HepG2 (cell line): ENCODE measurements at places on chromosomes 4 and X.

DNA sequence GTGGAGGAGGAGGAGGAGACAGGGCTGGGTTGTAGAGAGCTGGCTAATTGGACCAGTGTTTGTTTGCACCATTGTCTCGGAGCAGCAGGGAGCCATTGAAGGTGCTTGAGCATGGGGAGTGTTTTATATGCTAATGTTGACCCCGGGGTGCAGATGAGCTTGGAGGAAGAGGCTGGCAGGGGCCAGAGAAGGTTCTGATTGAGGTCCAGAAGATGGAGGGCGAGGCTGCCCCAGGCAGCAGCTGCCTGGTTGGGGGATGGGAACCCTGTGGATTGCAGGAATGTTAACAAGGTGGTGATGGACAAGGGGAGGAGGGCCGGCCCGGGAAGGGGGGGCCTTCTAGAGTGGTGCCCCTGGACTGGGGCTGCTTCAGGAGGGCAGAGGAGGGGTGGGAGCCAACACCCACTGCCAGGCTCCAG lies 18.0 kb downstream of the DOK7 start:
- DNase-seq = no peak

- DNase-seq = no peak
Measured at GRCh38 chr4:118746251-118746919, 61.2 kb downstream of the METTL14 start.

- no peak for DNase-seq
Measured at GRCh38 chr4:24533364-24533763, 51.0 kb downstream of the DHX15 start.

DNA sequence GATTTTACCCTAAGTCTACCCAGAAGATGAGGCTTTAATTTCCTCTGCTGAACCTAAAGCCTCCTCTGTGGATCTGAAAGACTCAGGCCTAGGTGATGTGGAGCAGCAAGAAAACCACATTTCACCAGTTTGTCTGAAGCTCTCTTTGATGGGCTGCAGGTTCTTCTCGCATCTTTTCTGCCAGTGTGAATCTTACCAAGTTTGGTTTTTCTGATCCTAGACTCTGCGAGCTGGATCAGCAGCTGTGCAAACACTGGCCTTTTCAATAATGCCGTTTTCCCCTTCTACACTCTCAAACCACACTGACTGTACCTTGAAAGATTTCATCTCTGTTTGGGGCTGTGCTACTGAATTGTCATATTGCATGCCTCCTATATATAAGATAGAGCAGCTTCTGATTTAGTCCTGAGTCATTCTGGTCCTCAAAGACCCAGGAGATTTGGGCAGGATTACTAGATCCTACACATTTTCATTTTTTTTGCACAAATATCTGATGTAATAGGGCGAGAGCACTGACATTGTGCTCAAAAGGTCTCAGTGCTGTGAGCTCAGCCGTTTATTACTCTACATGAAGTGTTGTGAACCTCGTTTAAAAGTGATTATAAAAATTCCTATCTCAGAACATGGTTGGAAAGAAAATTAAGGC lies 133.6 kb upstream of the FAM9C start:
- no peak for DNase-seq

- DNase-seq = no peak
Measured at GRCh38 chrX:139640259-139640658, 67.7 kb downstream of the MCF2 start.

GRCh38 chrX:2391869-2392606 lies 108.7 kb downstream of the DHRSX start:
- DNase-seq = peak; percentile 92

- no peak for DNase-seq
Measured at GRCh38 chr4:19346636-19347035, 905.1 kb upstream of the SLIT2 start.

DNA sequence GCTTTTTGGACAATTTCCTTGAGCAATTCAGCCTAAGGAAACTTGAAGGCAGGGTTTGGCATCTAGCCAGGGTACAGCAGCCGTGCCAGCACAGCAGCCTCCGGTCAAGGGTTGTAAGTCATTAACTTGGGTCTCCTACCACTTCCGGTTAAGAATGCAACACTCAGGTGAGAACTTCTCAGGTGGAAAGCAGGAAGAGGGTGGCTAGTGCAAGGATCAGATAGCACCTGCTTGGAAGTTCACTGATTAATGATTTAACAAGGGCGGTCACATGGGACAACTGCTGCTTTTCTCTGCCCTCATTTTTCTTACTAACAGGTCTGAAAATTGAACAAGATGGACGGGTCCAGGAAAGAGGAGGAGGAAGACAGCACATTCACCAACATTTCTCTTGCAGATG lies 30.1 kb upstream of the SCOC start:
- DNase-seq = no peak

- no peak for DNase-seq
Measured at GRCh38 chr4:114691865-114692264, 93.3 kb downstream of the UGT8 start.

GRCh38 chr4:16290681-16291420 lies 64.6 kb upstream of the TAPT1 start:
- no peak for DNase-seq

DNA sequence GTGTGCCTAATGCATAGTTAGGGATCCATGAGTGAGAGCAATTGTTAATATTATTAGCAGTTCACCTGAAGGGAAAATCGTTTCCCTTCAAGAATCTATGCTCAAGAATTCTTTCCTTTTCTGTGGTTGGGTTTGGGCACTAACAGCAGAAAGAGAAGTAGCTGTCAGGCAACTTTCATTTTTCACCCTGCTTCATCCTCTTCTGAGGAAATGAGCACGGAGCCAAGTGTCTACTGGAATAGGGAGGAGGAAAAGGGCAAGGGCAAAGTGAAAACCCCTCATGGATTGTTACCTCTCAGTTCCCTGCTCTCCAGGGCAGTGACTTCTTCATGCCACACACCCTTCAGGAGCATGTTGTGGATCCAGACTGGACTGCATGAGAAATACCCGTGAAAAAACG lies 2.6 kb upstream of the HPGDS start:
- no peak for DNase-seq

GRCh38 chr4:8182858-8183725 lies 16.0 kb upstream of the SH3TC1 start:
- no peak for DNase-seq

DNA sequence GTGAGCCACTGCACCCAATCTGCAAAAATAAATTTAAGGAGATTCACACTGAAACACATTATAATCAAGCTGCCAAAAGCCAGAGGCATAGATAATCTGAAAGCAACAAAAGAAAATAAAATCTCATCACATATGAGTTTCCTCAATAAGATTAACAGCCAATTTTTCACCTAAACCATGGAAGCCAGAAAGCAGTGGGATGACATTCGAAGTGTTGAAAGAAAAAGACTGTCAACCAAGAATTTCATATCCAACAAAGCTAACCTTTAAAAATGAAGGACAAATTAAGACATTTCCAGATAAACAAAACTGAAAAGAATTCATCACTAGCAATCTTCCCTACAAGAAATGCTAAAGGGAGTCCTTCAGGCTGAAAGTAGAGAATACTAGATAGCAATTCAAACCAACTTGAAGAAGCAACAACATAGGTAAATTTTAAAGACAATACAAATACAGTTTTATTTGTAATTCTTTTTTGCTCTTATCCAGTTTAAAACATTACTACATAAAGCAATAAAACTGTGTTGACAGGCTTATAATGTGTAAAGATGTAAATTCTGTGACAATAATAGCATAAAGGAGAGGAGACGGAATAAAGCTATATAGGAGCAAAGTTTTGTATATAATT lies 23.1 kb upstream of the KLHL8 start:
- DNase-seq = no peak

- DNase-seq = no peak
Measured at GRCh38 chrX:155682834-155683233, 70.1 kb upstream of the TMLHE start.

- peak; percentile 56 for DNase-seq
Measured at GRCh38 chr4:110487873-110488272, 11.9 kb downstream of the ENPEP start.

- DNase-seq = no peak
Measured at GRCh38 chrX:36573720-36574119, 434.4 kb upstream of the FAM47C start.

GRCh38 chr4:101356928-101357327 lies 9.6 kb upstream of the PPP3CA start:
- peak; percentile 67 for DNase-seq

- no peak for DNase-seq
Measured at GRCh38 chr4:8831221-8832112, 40.2 kb downstream of the HMX1 start.

- no peak for DNase-seq
Measured at GRCh38 chr4:7877176-7877575, 62.5 kb downstream of the AFAP1 start.

- no peak for DNase-seq
Measured at GRCh38 chr4:74385386-74385785, 20.4 kb downstream of the EREG start.

- no peak for DNase-seq
Measured at GRCh38 chr4:67762086-67762485, 7.9 kb upstream of the GNRHR start.

GRCh38 chr4:1193206-1194009 lies 21.0 kb upstream of the SPON2 start:
- DNase-seq = no peak

GRCh38 chr4:2790583-2791517 lies 2.0 kb upstream of the SH3BP2 start:
- DNase-seq = no peak

DNA sequence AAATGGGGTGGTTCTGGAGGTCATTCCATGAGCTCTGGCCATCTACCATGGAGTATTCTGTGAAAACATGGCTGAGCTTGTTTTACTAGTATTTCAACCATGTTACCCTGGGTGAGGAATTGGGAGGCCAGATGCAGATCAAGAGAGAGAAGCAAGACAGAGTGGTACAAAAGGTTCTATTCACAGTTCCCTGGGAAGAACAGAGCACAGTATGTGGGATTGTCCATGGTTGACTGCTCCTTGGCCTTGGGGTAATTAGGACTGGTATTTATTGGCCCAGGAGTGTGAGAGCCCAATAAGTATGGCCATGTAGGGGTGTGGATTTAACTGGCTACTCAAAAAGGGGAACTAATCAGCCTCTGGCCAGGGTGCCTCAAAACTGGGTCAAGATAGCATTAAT lies 239.7 kb upstream of the GATB start:
- no peak for DNase-seq

DNA sequence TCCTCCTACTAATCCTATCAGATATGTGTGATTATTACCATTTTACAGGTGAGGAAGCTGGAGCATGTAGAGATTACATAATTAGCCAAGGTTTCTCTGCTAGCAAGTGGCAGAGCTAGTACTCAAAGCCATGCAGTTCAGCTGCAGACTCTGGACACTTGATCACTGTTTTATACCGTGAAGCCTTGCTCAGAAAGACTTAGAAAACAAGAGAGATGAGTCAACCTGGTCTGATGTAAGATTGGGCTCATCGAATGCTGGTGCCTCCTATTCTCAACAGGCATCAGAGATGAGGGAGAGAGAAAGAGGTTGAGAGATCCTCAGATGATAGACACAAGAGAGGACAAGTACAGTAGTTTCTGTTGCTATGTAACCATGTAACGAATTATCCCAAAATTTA lies 19.0 kb upstream of the PDE5A start:
- DNase-seq = no peak

- DNase-seq = no peak
Measured at GRCh38 chr4:18109676-18110075, 88.1 kb upstream of the LCORL start.

GRCh38 chr4:32043248-32043633 lies 1323.1 kb downstream of the PCDH7 start:
- no peak for DNase-seq

GRCh38 chr4:156788782-156789181 lies 182.8 kb downstream of the PDGFC start:
- no peak for DNase-seq

GRCh38 chrX:153539979-153540358 lies 22.5 kb downstream of the ATP2B3 start:
- no peak for DNase-seq

DNA sequence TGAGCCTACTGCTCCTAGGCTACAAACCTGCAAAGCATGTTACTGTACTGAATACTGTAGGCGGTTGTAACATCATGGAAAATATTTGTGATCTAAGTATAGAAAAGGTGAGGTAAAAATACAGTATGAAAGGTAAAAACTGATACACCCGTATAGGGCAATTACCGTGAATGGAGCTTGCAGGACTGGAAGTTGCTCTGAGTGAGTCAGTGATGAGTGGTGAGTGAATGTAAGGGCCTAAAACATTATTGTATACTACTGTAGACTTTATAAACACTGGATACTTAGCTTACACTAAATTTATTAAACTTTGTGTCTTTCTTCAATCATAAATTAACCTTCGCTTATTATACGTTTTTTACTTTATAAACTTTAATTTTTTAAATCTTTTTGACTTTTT lies 3.7 kb downstream of the KIF4A start:
- DNase-seq = no peak

DNA sequence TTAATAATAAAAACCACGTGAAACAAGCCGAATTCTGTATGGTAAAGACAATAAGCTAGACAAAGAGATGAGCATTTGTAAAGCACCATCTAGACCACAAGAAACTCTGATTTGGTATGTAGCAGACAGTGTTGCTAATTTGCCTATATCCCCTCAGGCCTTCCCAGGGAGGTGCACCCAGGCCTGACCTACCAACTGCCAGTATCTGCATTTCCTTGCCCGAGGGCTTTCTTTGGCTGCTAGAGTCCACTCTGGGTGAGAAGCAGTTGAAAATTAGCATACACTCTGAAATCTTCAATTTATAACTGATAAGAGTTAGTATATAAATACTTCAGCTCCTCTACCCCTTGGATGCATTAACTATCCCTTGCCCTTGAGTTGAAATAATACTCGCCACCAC lies 37.4 kb upstream of the IL1RAPL1 start:
- DNase-seq = no peak

DNA sequence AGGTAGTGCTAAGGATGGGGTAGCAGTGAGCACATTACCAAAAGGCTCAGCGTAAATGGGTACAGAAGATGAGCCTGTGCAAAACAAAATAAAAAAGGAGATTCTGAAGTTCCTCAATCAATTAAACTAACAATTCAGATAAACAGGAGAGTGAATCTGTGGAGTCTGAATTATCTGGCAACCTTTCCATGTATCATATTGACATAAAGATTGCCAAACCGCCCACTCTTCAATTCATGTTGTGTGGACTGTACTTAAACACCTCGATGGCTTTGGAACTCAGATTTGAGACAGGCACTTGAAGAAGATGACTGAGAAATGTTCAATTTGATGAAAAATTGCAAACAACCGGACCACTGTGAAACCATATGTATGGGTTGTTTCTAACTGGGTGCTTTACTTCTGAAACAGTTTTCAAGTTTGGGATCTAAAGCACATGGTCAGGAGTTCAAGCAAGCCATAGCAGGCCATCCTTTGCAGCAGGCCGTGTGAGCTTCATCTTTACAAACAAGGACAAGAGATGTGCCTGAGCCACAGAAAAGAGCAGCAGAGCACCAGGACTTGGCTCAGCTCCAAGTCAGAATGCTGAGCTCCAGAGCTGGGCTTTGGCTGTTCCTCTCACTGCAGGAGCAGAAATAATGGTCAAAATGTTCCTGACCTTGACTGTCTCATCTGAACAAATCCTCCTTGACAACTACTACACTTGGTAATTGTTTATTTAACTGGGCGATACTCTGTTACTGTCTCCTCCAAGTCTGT lies 108.1 kb downstream of the MGST2 start:
- no peak for DNase-seq
